ENCODE measurements at places on chromosomes 2 and 18. TPM values are rescaled to one million over a fixed set of nuclear protein-coding genes. Genes with fewer than 3 reads are reported as not detected.
A peak's percentile ranks its signal among the peaks of the same experiment; 100 is the strongest.

DNA sequence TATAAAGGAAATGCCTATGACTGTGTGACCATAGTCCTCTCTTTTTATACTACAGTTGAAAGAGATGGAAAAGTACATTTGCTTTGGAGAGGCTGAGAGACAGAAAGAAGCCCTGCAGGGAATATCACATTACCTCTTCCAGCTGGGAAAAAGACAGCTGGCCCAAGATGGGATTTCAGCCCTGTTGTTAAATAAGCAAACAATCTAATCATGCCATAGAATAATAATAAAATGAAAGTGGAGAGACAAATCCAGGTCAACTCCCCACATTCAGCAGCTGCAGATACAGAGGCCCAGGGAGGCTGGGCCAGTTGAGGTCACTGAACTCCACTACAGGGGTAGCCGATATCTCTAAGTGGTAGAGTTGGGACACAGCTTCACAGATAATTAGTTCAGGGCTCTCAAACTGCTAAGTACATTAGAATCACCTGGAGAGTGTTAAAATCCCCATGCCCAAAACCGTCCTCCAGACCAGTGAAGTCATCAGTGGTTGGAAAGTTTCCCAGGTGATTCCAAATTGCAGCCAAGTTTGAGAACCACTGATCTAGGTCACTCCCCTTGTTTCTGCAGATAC is 81.9 kb downstream of the MOGAT1 start:
- H3K27ac ChIP-seq = no peak overlapping the region
- peak; percentile 71 for DNase-seq
- H3K36me3 ChIP-seq = no peaks in the 10 kb centered on the region

GRCh38 chr18:50282521-50283335 is 1.4 kb upstream of the MBD1 start:
- H3K27ac ChIP-seq = no peak overlapping the region
- no peaks in the 10 kb centered on the region for H3K27me3 ChIP-seq
- H3K4me3 ChIP-seq = peak overlapping the region; percentile 96
- peaks cover 10% of the 10 kb centered on the region for H3K36me3 ChIP-seq
- peaks cover 39% of the 10 kb centered on the region for H3K4me1 ChIP-seq

- no peak for DNase-seq
- H3K27me3 ChIP-seq = peaks cover 2% of the 10 kb centered on the region
- no peaks in the 10 kb centered on the region for H3K36me3 ChIP-seq
- H3K4me3 ChIP-seq = no peak overlapping the region
- H3K27ac ChIP-seq = no peak overlapping the region
- H3K4me1 ChIP-seq = no peaks in the 10 kb centered on the region
These were observed 214.2 kb downstream of the ICOS start for GRCh38 chr2:204150721-204151120.

DNA sequence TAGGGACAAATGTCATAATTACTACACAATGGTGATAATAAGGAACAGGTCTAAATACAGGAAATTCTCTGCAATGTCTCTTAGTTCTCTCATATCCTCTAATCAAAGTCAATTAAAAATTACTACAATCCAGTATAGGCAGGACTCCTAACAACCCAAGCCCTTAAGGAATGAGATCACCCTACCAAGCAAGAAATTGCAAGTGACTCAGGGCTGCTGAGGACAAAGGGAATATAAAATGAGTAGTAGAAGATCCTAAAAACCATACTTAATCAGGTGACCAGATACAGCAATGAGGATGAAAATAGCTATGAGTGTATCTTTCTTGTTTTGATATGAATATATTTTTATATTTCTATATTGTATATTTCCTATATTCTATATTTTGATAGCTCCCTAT is 250.0 kb upstream of the DCC start:
- H3K4me1 ChIP-seq = no peaks in the 10 kb centered on the region
- no peak overlapping the region for H3K4me3 ChIP-seq
- no peaks in the 10 kb centered on the region for H3K27me3 ChIP-seq
- H3K36me3 ChIP-seq = no peaks in the 10 kb centered on the region
- H3K27ac ChIP-seq = no peak overlapping the region

- no peaks in the 10 kb centered on the region for H3K27me3 ChIP-seq
- H3K27ac ChIP-seq = peak overlapping the region; percentile 60
- H3K4me3 ChIP-seq = no peak overlapping the region
- peaks cover 15% of the 10 kb centered on the region for H3K4me1 ChIP-seq
These were observed 28.4 kb upstream of the DYNC2LI1 start for GRCh38 chr2:43745457-43745856.

DNA sequence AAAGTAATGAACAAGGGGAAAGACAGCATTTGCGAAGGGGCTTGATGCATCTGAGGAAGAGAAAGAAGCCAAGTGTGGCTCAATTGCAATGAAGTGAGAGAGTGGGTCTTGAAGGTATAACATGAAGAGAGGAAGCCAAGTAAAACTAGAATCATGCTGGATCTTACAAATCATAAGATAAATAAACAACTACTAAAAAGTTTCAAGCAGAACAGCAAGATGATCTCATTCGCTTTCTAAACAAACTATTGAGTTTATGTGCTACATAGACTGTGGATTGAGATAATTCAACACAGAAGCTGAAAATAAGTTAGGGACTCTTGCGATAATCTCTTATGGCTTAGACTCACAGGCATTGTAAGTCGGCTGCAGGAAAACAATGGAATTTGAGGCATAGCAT is 1310.5 kb upstream of the NRXN1 start:
- H3K36me3 ChIP-seq = no peaks in the 10 kb centered on the region
- H3K27me3 ChIP-seq = no peaks in the 10 kb centered on the region
- H3K4me1 ChIP-seq = no peaks in the 10 kb centered on the region
- peak; percentile 12 for DNase-seq
- no peak overlapping the region for H3K27ac ChIP-seq

DNA sequence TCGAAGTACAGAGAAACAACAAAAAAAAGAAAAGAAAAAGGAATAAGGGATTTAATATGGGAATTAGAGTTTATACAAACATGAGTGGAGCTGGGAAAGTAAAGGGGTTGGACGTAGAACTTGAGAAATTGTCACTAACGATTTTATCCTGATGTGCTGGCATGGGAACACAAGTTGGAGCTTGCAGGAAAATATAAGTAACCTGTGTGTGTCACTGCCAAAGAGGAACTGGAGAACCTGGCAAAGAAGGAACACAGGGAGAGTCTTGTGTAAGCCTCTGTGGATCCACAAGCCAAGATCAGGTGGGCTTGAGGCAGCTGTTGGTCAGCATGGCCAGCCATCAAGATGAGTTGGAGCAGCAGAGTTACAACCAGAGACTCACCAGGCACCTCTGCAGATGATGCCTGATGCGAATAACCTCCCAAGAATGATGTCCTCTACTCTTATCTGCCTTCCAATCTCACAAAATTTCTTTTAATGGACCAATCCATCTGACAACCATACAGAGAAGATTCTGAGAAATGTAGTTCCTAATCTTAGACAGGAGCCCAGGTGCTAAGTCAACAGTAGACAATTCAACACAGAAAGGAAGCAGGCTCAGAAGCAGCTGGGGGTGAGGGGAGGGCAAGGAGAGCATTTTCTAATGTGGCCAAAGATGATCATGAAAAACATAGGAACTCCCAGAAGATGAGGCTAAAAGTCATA is 77.0 kb upstream of the SPOPL start:
- H3K27ac ChIP-seq = no peak overlapping the region
- H3K27me3 ChIP-seq = no peaks in the 10 kb centered on the region

DNA sequence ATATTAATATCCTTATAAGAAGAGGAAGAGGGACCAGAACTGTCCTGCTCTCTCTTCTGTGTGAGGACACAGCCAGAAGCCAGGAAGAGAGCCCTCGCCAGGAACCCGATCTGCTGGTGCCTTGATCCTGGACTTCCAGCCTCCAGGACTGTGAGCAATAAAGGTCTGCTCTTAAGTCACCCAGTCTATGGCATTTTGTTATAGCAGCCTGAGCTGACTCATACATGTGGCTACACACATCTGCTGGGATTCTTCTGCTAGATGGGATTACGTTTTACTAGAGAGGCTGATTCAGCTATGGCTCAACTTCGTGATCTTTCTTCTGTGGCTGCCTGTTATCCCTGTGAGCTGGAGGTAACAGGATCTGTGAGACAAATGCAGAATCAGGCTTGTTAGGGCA is 29.6 kb downstream of the ARL4C start:
- H3K4me1 ChIP-seq = no peaks in the 10 kb centered on the region
- DNase-seq = peak; percentile 89
- H3K36me3 ChIP-seq = no peaks in the 10 kb centered on the region
- no peaks in the 10 kb centered on the region for H3K27me3 ChIP-seq

- H3K36me3 ChIP-seq = no peaks in the 10 kb centered on the region
- H3K27ac ChIP-seq = no peak overlapping the region
- H3K27me3 ChIP-seq = peaks cover 23% of the 10 kb centered on the region
- DNase-seq = no peak
- H3K4me3 ChIP-seq = no peak overlapping the region
These were observed 12.7 kb downstream of the TRIM54 start for GRCh38 chr2:27294928-27295327.

GRCh38 chr18:57768537-57769326 is 34.4 kb downstream of the ATP8B1 start:
- no peak overlapping the region for H3K27ac ChIP-seq
- H3K27me3 ChIP-seq = no peaks in the 10 kb centered on the region
- H3K4me1 ChIP-seq = peaks cover 9% of the 10 kb centered on the region
- H3K36me3 ChIP-seq = peaks cover 4% of the 10 kb centered on the region

- no peaks in the 10 kb centered on the region for H3K27me3 ChIP-seq
- H3K4me1 ChIP-seq = peaks cover 49% of the 10 kb centered on the region
- no peaks in the 10 kb centered on the region for H3K36me3 ChIP-seq
- H3K4me3 ChIP-seq = no peak overlapping the region
These were observed 90.1 kb downstream of the ACKR3 start for GRCh38 chr2:236659758-236660150.

- peak; percentile 57 for DNase-seq
- H3K4me3 ChIP-seq = no peak overlapping the region
- H3K27ac ChIP-seq = no peak overlapping the region
- no peaks in the 10 kb centered on the region for H3K27me3 ChIP-seq
These were observed 91.4 kb upstream of the RBMS1 start for GRCh38 chr2:160584972-160585494.

GRCh38 chr2:182821182-182821581 is 45.3 kb downstream of the FRZB start:
- DNase-seq = no peak
- H3K27me3 ChIP-seq = no peaks in the 10 kb centered on the region

DNA sequence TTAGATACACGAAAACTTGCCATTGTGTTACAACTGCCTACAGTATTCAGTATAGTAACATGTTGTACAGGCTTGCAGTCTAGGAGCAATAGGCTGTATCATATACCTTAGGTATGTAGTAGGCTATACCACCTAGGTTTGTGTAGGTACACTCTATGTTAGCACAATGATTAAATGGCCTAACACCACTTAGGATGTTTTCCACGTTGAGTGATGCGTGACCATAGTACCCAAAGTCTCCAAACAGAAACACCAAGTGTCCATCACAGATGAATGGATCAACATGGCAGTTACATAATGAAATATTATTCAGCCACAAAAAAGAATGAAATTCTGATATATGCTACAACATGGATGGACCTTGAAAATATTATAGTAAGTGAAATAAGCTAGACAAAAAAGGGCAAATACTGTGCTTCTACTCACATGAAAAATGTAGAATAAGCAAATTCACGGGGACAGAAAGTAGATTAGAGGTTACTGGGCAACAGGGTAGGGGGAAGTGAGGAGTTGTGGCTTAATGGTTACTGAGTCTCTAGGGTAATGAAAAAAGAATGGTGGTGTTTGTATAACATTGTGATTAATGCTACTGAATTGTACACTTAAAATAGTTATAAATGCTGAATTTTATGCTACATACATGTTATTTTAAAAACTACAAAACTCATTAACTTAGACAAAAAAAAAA is 62.6 kb downstream of the TMEM131 start:
- no peak overlapping the region for H3K4me3 ChIP-seq
- DNase-seq = no peak
- H3K27me3 ChIP-seq = no peaks in the 10 kb centered on the region
- H3K27ac ChIP-seq = no peak overlapping the region

DNA sequence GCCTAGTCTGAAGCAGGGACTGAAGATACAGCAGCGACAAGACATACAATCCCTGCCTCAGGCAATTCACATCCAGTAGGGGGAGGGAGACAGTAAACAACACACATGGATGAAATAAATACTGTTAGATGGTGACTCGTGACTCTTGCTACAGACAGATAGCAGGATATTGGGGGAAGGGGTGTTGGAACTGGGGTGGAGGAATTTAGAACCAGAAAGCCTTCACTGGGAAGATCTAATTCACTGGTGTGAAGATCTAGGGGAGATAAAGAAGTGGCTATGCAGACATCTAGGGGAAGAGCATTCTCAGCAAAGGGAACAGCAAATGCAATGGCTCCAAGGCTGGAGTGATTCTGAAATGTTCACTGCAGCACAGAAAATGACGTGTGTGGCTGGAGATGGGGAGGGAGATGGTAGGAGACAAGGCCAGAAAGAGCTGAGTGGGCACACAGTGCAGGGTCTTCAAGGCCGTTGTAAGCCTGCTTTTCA is 52.6 kb upstream of the TMEM163 start:
- no peaks in the 10 kb centered on the region for H3K27me3 ChIP-seq
- peaks cover 20% of the 10 kb centered on the region for H3K4me1 ChIP-seq
- H3K36me3 ChIP-seq = no peaks in the 10 kb centered on the region

DNA sequence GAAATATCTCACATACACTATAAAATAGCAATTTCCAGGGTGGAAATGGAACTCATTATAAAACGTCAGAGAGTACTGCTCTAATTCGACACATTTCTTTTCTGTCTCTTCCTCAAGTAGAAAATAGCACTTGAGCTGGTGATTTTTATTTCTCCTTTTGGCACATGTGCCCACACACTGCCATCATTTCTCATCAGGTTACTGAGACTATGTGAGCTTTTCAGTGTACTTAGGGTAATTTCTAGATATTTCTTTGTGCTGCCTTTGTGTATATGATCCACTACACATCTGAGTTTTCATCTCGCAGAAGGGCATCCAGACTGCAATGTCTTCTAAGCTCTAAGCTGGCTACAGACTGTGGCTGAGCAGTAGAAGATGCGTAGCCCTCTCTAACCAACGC is 62.1 kb upstream of the PGAP1 start:
- H3K36me3 ChIP-seq = no peaks in the 10 kb centered on the region
- H3K27ac ChIP-seq = peak overlapping the region; percentile 95
- no peak overlapping the region for H3K4me3 ChIP-seq
- H3K27me3 ChIP-seq = no peaks in the 10 kb centered on the region
- peaks cover 17% of the 10 kb centered on the region for H3K4me1 ChIP-seq

DNA sequence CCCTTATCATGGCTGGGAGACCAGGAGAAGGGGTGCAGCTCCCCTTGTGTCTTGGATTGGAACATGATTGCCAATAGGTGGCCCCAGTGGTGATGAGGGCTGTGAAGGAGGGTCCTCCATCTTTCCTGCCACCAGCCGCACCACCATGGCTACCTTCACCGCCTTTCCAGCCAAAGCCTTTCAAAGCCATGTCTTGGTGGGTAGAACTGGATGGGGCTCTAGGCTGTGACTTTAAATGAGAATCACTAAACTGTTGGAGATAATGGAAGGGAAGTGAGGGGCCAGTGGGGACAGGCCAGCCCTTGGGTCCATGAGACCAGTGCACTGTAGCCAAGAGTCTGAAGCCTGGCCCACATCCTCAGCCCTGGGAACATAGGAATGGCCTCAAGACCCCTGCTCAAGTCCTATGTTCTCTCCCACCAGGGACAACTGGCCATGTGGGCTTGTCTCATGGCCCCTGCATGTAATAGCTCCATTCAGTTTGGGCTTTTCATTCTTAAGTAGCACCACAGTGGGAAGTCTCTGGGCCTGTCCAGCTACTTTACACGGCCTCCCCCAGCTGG is 345.7 kb downstream of the DYSF start:
- H3K27ac ChIP-seq = no peak overlapping the region
- H3K4me3 ChIP-seq = no peak overlapping the region
- H3K27me3 ChIP-seq = peaks cover 9% of the 10 kb centered on the region
- no peak for DNase-seq
- H3K4me1 ChIP-seq = peaks cover 15% of the 10 kb centered on the region

Gene CRACDL
- total RNA-seq = 5.7 TPM

Gene TDRD15
- not detected for total RNA-seq

Gene IL37
- not detected for total RNA-seq

Gene ABCB11
- 0.02 TPM for total RNA-seq
